Spinal cord (tissue), 10 donors: ENCODE measurements at places on chromosomes 5 and 9. TPM values are rescaled to one million over a fixed set of nuclear protein-coding genes. Genes with fewer than 3 reads are reported as not detected.

The BTNL8 gene
- not detected for polyA plus RNA-seq

DNA sequence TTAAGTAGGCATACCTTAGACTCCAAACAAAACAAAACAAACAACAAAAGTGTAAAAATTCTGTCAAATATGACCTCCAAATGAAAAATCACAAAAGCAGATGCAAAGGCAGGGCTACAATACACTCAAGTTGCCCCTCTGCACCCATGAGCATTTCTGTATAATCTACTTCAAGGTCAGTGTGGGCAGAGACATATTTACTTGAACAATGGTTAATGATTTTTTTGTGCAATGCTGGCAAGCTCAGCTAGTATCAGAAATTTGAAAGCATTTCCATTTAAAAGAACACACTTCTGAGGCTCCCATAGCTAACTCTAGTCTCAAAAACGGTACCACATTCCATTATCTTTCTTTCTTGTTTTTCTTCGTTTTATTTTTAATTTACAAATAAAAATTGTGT, 57.9 kb downstream of the PLCXD3 start:
- DNase-seq, result no peak

The C9orf153 gene
- 0.51 TPM for polyA plus RNA-seq

The GRM6 gene
- 3.7 TPM for polyA plus RNA-seq
